ENCODE measurements at places on chromosomes 1 and 21. TPM values are rescaled to one million over a fixed set of nuclear protein-coding genes. Genes with fewer than 3 reads are reported as not detected.

- DNase-seq: no peak
These were observed 51.6 kb downstream of the FAM163A start for GRCh38 chr1:179794669-179795068.

Gene UMODL1
- polyA plus RNA-seq: 0.06 TPM

Gene KDF1
- polyA plus RNA-seq: 8.7 TPM

- DNase-seq: no peak
These were observed 4.2 kb downstream of the HIVEP3 start for GRCh38 chr1:41914516-41914915.

DNA sequence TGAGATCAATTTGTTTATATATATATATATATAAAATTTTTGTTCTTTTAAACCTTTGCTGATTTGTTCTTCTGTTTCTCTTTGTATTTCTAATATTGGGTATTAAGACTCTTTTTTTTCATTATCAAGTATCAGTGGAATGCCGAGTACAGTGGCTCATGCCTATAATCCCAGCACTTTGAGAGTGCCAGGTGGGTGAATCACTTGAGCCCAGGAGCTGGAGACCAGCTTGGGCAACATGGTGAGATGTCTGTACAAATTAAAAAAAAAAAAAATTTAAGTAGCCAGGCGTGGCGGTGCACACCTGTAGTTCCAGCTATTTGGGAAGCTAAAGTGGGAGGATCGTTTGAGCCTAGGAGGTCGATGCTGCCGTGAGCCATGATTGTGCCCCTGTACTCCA lies 67.1 kb downstream of the MAST2 start:
- no peak for DNase-seq

DNA sequence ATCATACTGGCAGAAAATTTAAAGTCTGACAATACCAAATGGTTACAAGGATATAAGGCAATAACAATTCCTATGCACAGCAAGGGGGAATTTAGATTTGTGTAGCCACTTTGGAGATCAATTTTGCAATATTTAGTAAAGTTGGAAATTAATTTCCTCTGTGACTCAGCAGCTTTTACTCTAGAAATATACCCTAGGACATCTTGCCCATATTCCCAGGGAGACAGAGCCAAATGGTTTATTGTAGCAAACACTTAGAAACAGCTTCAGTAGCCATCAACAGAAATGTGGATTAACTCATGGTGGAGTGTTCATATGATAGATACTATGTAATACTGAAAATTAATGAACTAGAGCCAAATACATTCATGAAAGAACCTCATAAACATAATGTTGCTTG lies 104.6 kb downstream of the BACH1 start:
- no peak for DNase-seq

GRCh38 chr1:46672696-46673095 lies 1.0 kb downstream of the TEX38 start:
- no peak for DNase-seq

DNA sequence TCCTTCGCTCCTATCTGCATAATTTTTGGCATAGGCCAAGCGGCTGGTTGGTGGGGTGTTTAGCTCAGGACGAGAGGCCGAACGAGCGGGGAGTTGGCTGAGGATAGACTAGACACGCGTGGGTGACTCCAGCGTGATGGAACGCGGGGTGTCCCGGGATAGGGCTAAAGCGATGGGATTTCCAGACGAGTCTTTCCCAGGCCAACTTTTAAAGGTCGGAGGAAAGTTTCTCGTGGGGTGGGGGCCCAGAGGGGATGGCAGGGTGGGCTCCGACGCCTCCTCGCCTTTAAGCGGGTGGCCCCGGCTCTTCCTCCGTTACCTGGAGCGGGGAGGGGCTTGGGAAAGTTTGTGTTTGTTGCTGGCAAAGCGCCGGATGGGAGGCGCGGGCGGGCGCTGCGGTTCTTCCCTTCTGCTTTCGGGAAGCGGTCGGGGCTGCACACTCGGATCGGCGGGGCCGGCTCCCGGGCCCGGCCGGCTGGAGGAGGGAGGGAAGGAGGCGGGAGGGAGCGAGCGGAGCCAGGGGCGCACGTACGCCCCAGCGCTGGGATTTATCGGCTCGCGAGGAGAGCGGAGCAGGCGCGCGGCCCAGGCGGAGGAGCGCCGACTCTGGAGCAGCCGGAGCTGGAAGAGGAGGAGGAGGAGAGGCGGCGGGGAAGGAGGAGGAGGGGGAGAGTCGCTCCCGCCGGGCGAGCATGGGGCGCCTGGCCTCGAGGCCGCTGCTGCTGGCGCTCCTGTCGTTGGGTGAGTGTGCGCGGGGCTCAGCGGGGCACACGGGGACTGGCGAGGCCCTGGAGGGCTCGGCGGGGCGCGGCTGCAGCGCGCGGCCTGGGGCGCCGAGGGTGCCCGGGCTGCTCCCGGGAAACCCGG lies at the start of gene PTGFRN:
Gene PTGFRN, plus strand, starts transcription at position 405 of the 867 bp plus-strand sequence. Its CDS starts 288 bp downstream, at position 693.
- DNase-seq: peak; percentile 57

Gene LEFTY1
- polyA plus RNA-seq: 0.46 TPM

Gene INSRR
- polyA plus RNA-seq: 1.2 TPM

DNA sequence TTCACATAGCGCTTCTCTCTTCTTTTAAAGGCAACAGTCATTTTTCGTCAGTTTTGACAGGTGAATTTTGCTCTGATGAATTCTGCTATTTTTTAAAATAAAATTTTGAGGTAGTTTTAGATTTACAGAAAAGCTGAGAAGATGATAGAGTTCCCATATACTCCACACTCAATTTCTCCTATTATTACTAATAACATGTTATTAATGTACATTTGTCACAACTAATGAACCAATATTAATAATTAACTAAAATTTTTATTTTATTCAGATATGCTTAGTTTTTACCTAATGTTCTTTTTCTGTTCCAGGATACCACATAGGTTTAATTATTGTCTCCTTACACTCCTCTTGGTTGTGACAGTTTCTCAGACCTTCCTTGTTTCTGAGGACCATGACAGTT lies 197.0 kb downstream of the ZC3H11B start:
- no peak for DNase-seq

Gene NUP210L
- polyA plus RNA-seq: 0.06 TPM

DNA sequence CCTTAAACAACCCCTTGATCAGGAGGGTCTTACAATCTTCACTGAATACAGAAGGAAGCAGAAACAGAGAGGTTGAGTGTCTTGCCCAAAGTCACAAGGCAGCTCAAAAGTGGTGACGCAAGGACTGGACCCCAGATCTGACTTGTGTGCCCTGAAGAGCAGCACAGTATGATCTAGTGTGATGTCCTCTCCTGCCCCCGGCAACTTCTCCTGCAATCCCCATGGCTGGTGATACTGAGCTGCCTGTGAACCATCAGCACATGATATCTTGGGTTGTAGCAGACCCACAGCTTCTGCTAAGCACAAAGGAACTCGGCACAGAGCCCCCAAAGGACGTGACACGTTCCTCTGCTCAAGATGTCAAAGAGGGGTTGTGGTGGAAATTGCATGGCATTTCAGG lies 51.2 kb upstream of the EDN2 start:
- DNase-seq: no peak

- DNase-seq: no peak
These were observed 4.9 kb downstream of the GREM2 start for GRCh38 chr1:240607006-240607405.

DNA sequence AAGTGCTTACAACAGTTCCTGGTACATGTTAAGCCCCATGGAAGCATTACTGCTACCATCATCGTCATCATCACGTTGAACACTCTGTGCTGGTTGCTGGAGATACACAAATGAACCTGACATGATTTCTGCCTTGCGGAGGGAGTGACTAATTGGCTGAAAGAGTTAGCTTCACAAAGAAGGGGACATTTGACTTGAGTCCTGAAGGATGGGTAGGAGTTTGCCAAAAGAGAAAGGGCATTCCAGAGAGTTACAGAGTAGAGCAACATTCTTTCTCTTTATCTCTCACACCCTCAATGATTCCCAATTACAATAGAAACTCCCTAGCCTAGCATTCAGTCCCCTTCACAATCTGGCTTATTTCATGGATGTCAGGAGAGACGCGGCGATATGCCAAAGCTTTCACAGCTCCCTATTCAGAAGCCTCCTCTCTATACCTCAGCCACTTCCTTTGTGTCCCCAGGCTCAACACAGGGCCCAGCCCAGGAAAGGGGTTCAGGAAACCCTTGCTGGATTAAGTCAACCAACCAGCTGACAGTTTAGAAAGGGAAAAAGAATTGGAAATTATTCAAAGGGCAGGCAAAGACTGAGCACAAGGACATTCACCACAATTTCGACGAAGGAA lies 38.0 kb downstream of the SLC1A7 start:
- no peak for DNase-seq

Gene CD34
- 98.8 TPM for polyA plus RNA-seq

Gene GBP7
- not detected for polyA plus RNA-seq
